Gastroesophageal sphincter (tissue), 4 donors: ENCODE measurements at places on chromosomes 5 and 9.

- ATAC-seq = peak; percentile 29
Measured at GRCh38 chr9:755454-756381, 85.8 kb upstream of the DMRT1 start.

DNA sequence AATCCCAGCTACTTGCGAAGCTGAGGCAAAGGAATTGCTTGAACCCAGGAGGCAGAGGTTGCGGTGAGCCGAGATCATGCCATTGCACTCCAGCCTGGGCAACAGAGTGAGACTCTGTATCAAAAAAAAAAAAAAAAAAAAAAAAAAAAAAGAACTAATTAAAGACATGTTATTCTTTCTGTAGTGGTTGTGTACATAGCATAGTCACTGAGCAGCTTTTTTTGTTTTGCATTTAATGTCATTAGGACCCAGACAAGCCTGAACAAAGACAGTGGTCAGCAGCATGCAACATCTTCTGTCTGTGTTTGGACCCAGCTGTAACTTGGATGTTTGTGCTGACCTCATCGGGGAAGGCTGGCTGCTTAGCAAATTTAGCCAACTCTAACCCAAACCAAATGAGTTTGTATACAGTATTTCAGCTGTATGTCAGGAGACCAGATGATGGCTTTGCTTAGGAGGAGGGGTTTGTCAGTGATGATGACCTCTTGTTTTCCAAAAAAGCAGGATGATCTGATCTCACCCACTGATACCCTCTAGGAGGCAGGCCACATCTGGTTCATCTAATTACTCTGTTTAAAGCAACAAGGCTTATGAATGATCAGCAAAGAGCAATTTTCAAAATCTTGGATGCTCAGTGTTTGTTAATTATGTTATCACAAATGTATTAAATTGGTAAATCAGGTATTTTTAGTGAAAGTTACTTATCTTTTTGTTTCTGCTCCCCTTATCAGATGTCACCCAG lies 39.5 kb downstream of the SNCAIP start:
- ATAC-seq = no peak

GRCh38 chr9:860706-861105 lies 19.2 kb downstream of the DMRT1 start:
- ATAC-seq = no peak

GRCh38 chr9:12666813-12667212 lies 26.4 kb upstream of the TYRP1 start:
- ATAC-seq = no peak

DNA sequence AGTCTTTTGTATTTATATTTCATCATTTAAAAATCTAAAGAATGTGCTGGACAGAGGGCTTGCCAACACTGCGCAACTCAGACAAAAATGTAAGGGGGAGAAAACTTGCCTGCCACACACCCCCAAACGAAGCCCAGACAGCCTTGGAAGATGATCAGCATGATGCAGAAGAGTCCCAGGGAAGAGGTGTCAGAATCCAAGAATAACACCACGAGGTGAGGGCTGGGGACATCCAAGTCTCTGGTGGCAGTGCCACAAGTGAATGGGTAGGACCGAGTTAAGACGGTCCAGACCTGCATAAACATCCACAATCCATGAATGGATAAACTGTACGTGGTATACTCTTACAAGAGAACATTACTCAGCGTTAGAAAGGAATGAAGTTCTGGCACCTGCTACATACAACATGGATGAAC lies 10.4 kb downstream of the EPB41L4B start:
- ATAC-seq = peak; percentile 39

- ATAC-seq = no peak
Measured at GRCh38 chr9:81665322-81665871, 23.9 kb downstream of the TLE1 start.

DNA sequence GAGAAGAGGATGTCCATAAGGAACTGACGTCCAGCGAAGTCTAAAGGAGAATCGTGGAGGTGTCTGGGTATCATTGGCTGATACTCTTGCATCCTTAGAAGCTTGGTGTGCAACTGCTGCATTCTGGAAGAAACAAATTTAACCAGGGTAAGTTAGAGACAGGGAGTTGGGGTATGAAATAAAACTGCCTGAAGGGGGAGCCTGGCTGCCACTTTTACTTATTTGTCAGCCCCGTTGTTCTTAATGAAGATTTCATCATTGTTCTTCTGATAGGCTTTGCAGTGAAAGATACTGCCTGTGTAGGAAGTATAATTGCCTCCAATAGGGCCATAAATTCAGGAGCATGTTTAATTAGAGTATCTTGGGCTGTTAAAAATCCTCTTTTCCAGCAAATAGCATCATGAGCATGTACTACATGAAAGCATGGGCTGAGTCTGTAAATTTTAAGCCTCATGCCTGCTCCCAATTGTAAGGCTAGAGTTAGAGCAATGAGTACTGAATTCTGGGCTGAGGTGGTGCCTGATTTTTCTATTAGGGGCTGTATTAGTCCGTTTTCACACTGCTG lies 1264.5 kb upstream of the ACO1 start:
- ATAC-seq = no peak

DNA sequence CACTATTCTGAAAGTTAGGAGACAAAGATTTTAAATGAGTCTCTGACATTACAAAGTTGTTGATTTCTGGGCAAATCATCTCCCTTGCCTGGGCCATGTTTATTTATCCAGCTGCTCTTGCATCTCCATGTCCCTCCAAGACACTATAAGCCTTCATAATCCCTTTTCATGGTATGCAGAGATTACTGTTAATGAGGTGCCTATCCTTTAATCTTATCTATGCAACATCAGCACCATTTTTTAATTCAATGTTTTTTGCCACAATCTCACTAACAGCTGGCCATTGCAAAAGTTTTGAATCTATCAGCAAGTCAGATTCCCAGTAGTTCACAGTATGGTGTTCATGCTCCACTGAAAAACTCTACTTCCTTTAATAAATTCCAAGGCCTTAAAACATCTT lies 108.5 kb upstream of the PTPRD start:
- no peak for ATAC-seq

DNA sequence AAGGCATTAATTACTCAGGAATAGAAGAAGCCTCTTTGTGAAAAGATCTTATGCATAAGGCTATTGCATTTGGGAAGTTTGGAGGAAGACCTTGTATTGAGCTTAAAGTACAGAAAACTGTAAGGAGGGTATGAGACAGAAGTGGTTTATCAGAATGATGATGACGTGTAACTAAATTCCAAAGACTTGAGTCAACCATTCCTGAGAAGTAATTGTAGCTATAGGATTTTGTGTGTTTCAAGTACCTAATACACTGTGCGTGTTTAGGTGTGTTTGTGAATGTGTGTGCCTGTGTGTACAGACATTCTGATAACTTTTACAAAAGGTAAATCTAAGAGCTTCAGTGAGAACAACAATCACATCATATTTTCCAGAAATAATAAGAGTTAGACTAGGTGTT lies 46.5 kb upstream of the IRX2 start:
- ATAC-seq = no peak

- no peak for ATAC-seq
Measured at GRCh38 chr9:133445293-133445969, 14.3 kb upstream of the CACFD1 start.

GRCh38 chr5:89105171-89105695 lies 222.2 kb upstream of the MEF2C start:
- ATAC-seq = no peak

DNA sequence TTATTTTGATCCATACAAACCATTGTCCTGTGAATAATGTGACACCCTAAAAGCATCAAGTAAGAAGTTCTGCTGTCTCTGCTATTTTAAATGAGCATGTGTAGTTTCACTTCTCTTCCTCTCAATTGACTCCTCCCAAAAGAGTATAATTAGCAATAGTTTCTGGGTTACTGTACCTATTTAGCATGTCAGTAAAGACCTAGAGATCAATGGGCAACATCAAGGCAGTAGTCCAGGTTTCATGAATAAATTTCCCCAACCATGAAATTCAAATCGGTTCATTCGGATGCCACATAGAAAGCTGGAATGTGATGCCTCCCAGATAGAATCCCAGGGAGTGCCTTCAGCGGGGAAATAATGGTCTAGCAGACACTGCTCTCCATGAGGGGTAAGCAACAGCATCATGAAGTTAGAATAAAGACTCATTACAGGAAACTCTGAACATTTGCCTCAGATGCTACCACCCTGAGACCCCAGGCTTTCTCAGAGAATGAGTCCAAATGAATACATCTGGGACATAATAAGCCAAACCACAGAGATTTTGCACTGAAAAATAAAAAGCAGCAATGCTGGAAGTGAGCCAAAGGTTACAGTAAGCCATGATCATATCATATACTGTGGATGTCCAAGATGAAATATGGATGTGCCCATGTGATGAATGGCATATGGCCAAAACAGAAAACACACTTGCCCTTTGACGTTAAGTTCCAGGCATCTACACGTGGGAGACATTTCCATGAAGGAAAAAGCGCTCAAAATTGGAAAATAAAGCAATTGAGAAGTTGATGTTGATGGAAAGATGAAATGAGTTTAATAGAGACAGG lies 1107.0 kb upstream of the SEMA6A start:
- no peak for ATAC-seq

- ATAC-seq = no peak
Measured at GRCh38 chr5:169410996-169411783, 110.3 kb upstream of the SLIT3 start.

DNA sequence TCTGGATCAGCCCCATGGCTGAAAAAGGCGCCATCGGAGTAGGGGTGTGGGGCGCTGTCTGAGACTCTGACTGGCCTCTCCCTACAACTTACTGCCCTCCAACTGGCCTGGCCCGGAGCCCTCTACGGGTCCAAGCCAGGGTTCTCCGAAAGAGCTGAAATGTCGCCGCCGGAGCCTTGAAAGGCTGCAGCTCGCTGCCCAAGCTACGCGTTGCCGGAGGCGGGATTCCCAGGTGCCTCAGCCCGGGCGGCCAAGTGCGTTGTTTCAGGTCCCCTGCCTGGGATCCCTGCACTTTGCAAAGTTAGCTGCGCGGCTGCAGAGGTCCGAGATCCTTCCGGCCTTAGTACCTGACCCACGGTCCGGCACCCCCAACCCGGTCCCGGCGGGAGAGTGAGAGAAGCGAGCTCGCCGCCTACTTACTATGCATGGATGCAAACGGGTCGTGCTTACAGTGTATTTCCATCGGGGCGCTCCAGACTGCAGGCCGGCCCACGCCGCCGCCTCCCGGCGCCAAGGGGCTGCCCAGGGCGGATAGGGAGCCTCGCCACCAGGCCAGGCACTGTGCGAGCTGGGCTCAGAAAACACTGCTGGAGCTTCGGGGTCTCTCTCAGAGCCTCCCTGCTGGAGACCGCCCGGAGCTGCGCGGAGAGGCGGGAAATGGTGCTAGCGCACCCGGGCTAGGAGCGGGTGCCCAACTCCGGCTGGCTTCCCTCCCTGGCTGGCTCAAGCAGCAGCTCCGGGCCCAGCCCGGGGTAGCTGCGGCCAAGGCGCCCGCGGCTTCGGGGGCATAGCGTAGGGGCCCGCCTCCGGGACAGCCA lies 7.7 kb downstream of the PAX5 start:
- no peak for ATAC-seq
